ENCODE measurements at places on chromosomes 13 and 19.

GRCh38 chr19:42284591-42285341 lies 15.7 kb downstream of the CIC start:
- peak; percentile 52 for DNase-seq

- DNase-seq = no peak
Observed at GRCh38 chr13:80862456-80862855, 521.5 kb upstream of the SPRY2 start.

DNA sequence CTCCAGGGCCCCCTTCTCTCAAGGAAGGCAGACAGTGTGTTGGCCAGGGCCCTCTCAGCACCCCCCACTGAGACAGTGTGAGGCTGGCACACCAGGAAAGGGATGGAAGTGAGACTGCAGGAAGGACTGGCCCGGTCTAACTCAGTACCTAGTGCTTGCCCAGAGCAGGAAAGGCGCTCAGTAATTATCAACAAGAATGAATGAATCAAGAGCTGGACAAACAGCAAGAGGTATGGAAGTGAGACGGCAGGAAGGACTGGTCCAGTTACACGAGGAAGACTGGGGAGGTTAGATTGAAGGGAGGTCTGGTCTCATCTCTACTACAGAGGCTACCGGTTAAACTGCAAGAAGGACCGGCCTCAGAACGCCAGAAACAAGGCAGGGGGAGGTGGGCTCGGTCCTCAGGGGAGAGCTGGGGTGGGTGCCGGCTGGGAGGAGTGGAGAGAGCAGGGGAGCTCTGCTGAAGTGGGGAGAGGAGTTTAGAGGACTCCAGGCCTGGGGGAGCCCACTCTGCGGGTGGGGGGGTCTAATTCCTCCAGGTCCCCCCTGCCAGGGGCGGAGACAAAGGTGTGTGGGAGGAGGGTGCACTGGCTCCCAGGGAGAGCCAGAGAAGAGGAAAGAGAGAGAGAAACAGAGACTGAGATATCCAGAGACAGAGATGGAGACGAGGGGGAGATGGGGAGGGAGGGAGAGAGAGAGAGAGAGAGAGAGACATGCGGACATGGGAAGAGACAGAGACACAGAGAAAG lies 1.1 kb downstream of the SLC8A2 start:
- DNase-seq = no peak

GRCh38 chr19:58361900-58362271 lies 665 bp downstream of the ZNF497 start:
- DNase-seq = no peak

GRCh38 chr13:109989155-109989554 lies 202.8 kb upstream of the IRS2 start:
- no peak for DNase-seq

GRCh38 chr19:19464339-19465098 lies 50.8 kb downstream of the TSSK6 start:
- no peak for DNase-seq

DNA sequence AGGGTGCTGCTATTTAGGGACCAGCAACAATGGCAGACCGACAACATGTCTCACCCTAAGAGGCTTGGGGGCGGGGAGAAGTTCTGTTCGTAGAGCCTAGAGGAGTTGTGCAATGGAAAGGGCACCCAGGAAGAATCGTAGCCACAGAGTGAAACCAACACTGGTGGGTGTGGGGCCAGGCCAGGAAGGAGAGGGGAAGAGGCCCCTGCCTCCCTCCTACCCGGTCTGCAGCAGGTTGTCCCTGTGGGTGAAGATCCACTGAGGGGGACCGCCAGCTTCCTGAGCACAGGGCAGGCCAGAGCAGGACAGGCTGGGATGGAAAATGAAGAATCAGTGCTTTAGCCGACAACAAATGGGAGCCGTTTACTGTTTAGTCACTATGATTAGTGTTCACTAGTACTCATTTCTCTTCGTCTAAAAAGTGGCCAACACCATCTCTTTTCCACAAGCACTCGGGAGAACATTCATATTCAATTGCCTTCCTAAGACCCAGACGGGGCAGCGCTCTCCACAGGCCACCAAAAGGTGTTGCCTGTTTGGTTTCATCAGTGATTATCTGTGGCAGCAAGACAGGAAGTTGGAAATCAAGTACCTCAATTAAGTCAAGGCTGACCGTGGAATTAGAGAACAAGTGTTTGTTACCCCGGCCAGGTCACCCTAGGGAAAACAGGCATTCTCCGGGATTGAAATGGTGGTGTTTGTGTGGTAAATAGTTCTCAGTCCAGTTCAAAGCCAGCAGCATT lies 1.1 kb upstream of the ATP11A start:
- DNase-seq = peak; percentile 52

- peak; percentile 94 for DNase-seq
Observed at GRCh38 chr19:49421039-49421877, 2.0 kb downstream of the PTH2 start.

- DNase-seq = no peak
Observed at GRCh38 chr13:112911883-112912282, 57.1 kb upstream of the MCF2L start.

DNA sequence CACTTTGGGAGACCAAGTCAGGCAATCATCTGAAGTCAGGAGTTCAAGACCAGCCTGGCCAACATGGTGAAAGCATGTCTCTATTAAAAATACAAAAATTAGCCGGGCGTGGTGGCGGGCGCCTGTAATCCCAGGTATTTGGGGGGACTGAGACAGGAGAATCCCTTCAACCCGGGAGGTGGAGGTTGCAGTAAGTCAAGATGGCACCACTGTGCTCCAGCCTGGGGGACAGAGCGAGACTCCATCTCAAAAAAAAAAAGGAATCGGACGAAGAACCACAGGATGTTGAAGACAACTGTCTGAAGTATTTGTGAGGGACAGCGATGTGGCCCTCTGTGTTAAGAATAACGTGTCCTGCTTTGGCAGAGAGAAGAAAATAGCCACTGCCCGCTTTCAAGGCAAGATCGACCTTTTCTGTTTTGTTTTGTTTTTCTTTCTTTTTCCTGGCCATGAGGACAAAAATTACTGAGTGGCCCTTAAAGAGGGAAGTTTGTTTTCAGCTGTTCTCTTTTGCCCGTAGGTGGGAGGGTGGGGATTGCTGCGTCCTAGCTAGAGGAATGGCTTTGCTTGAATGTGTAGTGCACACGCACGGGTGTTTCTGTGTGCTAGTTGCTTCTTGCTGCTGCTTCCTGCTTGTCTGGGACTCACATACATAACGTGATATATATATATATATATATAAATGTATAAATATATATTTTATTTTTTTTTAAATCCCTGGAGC lies 6.2 kb upstream of the PRKCG start:
- DNase-seq = no peak

- no peak for DNase-seq
Observed at GRCh38 chr13:81929988-81930387, 1589.1 kb upstream of the SPRY2 start.
